Activated CD8-positive, alpha-beta memory T cell treated with anti-CD3 and anti-CD28 coated beads, Interleukin-2, amount 50 U/mL, for 4 hours (primary cell): ENCODE measurements at places on chromosomes 12 and 14.

- DNase-seq, result no peak
Observed at GRCh38 chr12:68855111-68855510, 47.1 kb downstream of the MDM2 start.

DNA sequence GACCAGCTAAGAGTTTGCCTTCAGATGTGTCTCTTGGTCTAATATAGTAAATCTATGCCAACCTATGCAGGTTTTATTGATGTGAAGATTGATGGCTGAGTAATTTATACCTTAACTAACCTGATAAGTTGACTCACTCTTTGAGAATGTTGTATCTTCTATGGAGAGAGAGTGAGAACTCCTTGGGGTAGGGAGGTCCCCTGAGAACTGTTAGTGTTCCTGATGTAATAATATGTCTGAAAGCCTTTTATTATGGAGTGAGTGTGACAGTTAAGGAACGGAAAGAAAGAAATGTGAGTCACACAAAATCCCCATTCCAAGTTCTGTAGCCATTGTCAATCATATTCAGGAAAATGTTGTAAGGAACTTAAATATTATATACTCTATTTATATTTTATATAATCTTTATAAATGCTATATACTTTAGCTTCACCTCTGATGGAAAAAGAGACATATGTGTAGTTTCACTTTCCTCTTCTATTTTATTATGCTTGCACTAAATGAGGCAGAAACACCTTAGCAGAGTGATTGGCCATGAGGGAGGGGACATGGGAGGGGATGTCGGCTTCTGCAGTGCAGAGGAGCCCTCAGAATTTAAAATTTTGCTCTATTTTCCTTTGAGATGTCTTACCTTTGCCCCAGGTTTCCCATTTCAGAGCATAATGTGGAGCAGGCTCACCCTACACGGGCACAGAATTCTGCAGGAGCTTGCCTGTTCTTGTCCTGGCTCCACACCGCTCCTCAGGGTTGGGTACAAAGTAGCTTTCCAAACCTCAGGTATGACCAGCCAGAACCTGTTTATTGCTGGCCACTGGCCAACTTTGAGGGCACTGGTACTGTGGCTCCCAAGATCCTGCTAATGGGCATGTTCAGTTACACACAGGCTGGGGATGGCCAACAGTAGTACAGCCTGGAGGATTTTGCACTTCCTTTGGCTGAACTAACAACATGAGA is 57.7 kb downstream of the ARF6 start:
- DNase-seq, result no peak

GRCh38 chr14:106044949-106045596 is 518.7 kb downstream of the TMEM121 start:
- DNase-seq, result peak; percentile 82

DNA sequence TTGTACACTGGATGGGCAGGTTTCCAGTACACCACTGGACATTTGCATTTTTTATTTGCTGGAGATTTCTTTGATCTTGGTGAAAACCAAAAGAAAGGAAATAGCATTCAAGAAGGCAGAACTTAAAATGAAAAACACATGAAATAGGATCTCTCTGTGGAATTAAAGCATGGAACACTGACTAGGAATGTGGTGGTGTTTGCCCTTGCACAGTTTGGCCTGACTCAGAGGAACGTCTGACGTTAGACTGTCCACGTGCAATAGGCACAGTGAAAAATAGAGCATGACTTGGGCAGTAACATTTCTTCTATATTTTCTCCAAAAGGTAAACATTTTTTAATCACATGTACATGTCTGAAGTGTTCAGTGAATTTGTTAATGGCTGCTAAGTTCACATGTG is 474.1 kb upstream of the PRICKLE1 start:
- DNase-seq, result no peak

GRCh38 chr14:37035401-37035800 is 137.0 kb downstream of the SLC25A21 start:
- no peak for DNase-seq

DNA sequence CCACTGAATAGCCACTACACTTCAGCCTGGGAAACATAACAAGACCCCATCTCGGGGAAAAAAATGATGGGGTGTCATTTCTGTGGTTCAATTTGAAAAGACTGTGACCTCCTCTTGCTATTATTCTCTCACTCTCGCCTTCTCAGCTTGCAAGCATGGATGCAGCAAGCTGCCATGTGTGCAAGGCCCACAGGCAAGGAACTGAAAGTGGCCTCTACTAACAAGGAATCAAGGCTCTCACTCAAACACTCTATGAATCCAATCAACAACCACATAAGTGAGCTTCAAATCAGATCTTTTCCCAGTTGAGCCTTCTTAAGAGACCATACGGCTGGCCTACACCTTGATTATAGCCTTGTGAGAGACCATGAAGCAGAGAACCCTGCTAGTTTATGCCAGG is 17.9 kb upstream of the DHRS7 start:
- DNase-seq, result no peak

DNA sequence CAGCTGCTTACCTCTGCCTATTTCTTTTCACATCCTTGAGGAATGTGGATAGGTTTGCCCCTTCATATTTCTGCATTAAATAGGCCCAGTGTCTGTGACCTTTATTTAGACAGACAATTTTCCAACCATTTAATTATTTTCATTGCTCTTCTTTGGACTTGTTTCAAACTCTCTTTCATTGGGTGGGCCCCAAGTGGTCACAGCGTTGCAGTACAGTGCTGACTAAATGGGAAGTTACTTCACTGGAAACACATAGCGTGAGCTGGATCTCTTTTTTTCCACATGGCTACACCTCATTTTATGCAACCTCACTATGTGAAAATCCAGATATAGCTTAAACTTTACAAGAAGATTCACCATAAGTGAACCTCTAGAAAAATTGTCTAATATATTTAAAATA is 438.9 kb downstream of the ADAMTS20 start:
- DNase-seq, result no peak

GRCh38 chr14:38723959-38724358 is 379.1 kb downstream of the SEC23A start:
- DNase-seq, result no peak

GRCh38 chr12:49609875-49610154 is 4.4 kb upstream of the FAM186B start:
- DNase-seq, result no peak

GRCh38 chr12:46609674-46610073 is 216.1 kb downstream of the SLC38A4 start:
- DNase-seq, result no peak

DNA sequence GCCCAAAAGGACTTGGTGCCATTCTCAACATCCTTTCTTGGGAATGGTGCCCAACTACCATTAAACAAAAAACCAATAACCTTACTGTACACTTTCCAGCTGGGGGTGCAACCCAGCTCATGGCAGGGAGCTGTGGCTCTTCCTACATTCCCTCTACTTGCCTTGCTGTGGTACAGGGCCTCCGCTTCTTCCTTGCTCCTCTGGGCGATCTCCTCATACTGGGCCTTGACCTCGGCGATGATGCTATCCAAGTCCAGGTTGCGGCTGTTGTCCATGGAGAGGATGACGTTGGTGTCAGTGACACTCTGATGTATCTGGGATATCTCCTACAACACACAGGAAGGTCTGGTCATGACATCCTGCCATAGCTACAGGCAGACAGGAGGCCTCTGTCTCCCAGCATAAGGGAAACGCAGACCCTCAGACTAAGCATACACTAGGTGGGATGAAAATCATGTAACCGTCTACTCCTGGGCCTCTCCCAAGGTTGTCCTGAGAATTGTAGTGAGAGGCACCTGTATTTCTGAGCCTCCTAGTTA is 3.9 kb downstream of the KRT2 start:
- no peak for DNase-seq

DNA sequence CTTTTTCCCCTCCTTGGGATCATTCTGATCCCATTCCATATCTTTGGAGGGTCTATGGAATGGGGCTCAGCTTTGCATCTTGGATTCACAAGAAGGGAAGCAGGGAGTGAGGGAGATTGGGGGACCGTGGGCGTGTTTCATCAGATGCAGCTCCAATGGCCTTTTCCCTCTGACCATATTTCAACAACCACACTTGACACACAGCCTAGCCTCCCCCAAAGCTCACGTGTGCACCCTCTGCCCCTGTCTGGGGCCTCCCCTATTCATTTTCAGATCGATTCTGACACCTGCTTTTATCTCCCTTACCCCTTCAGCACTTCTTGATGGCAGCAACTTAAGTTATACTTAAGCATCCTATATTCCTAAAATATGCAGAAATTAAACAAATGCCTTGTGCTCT is 126.6 kb downstream of the CHST11 start:
- DNase-seq, result no peak

- DNase-seq, result no peak
Observed at GRCh38 chr12:5377997-5378592, 53.8 kb upstream of the NTF3 start.

- DNase-seq, result no peak
Observed at GRCh38 chr12:77343291-77343690, 277.9 kb upstream of the E2F7 start.

DNA sequence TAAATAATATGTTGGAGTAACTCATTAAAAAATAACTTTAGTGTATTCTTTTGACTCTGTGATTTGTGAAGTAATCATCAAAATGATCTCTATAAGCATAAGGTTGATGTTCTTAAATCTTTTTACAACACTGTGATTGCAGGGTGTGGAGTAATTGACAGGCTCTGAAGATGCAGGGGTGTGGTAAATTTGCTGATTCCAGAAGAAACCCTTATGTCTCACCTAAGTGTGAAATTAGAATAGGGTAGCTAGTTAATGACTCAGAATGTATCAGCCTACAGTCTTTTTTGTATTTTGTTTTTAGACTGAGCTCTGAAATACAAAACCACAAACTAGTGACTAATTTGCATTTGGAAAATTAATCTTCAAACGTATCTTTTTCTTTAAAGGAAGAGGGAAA is 5.9 kb downstream of the PRPF39 start:
- DNase-seq, result no peak

DNA sequence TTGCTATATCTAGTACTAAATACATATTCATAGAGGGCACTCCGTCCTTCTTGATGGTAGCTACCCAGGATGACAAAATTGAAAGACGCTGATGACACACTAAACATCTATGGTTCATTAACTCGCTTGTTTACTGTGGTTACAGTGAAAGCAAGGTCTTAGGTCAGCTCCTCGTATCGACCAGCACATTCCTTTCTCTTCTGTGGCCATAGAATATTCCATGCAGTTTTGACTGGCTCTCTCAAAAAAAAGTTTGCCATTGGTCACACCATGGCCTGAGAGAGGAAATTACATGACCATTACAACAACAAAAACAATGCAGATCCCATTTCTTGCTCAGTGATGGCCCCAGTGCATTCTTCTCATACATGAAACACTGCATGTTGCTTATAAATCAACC is 411.4 kb upstream of the SOX5 start:
- no peak for DNase-seq

- DNase-seq, result no peak
Observed at GRCh38 chr12:47206450-47207339, 126.9 kb upstream of the AMIGO2 start.

DNA sequence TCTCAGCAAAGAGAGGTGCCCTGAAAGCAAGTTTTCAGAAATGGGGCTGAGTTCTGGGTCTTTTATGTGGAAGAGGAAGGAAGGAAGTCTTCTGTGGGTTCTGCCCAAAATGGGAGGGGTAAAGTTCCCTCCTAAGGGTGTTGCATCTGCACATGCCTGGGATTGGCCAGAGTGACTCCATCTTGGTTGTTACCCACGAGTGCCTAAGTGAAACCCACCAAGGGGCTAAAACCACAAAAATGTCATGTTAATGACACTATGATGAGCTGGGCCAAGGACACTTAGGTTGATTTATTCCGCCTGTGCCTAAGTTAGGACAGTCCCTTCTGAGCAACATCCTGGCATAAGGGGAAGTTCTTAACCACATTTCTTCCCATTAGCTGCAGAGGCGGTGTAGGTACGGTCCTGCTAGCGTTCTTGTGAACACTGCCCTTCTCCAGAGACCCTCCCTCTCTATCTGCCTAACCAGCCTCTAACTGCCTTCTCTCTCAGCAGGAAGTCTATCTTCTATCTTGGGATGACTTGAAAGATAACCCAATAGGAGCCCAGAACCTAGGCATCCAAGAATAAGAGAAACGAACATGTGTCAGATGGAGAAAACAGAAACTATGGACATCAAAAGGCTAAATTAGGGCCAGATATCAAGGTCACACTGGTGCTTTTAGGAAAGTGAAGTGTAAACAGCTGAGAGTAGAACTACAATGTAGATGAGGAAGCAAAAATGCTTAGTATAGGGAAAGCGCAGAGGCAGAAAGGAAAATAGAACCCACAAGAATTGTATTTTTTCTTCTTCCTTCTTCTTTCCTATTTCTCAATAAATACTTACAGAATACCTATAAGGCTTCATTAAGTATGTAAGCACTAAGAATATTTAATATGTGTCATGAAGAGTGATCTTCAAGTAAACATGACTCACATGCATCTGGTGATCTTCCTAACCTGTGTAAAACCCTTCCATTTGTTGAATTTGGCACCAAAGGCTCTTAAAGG is 104.2 kb upstream of the AMN1 start:
- DNase-seq, result no peak

DNA sequence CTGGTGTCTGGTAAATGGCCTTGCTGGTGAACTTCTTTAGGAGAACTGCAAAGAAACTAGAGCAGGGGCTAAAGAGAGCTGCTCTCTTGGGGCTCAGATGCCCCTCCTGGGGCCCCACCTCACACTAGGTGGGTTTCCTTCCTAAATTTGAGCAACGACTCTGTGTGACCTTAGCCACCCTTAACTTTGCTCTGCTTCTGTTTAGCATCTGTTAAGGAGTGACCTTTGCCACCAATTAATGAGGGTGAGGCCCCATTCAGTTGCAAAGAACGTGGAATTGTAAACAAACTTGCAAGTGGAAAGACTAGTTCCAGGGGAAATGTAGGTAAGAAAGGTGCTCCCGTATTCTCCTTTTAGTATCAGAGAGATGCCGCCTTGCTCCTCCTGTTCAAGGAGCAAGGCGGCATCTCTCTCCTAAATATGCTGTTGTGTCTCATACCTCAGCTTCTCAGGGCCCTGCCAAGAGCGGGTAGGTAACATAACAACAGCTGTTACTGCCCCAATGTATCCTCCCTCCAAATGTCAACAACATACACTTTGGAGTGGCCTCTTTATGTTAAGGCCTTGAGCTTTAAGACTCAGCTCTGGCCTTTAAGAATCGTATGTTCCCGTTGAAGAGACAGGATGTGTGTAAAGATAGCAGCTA is 77.6 kb upstream of the FUT8 start:
- no peak for DNase-seq

GRCh38 chr14:78178071-78178470 is 7.9 kb downstream of the NRXN3 start:
- DNase-seq, result no peak

DNA sequence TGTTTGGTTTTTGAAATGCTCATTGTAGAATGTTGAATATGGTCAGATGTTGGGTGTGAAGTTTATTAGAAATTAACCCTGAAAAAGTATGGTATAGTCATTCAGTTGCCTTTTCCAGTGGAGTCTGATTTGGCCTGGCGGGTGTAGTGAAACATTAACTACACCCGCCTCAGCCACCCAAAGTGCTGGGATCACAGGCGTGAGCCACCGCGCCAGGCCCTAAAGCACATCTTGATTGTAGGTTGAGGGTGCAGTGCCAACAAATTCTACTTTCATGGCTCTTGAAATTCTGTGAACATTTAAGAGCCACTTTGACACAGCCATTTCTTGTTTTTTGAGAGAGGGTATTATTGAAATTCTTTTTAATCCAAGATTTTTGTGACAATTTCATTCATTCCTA is 624.9 kb downstream of the DIO2 start:
- no peak for DNase-seq
